NCI-H2081 (cell line): ENCODE measurements at places on chromosomes 6 and 20.

DNA sequence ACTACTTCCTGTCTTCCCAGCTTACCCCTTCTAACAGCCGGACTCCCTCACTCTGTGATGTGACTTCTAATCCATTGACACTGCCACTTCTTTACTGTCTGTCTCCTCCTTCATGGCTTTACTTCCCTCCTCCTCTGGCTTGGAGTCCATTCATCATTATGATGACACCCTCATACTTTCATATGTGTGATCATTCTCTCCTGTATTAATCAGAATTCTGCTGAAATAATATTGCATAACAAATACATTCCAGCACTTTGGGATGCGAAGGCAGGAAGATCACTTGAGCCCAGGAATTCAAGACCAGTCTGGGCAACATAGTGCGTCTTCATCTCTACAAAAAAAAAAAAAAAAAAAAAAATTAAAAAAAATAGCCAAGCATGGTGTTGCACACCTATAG, 147.9 kb upstream of the BTBD3 start:
- DNase-seq: no peak

GRCh38 chr20:37833221-37833896, 69.6 kb upstream of the VSTM2L start:
- no peak for DNase-seq

- no peak for DNase-seq
Measured at GRCh38 chr6:36926708-36927513, 27.6 kb upstream of the PI16 start.

DNA sequence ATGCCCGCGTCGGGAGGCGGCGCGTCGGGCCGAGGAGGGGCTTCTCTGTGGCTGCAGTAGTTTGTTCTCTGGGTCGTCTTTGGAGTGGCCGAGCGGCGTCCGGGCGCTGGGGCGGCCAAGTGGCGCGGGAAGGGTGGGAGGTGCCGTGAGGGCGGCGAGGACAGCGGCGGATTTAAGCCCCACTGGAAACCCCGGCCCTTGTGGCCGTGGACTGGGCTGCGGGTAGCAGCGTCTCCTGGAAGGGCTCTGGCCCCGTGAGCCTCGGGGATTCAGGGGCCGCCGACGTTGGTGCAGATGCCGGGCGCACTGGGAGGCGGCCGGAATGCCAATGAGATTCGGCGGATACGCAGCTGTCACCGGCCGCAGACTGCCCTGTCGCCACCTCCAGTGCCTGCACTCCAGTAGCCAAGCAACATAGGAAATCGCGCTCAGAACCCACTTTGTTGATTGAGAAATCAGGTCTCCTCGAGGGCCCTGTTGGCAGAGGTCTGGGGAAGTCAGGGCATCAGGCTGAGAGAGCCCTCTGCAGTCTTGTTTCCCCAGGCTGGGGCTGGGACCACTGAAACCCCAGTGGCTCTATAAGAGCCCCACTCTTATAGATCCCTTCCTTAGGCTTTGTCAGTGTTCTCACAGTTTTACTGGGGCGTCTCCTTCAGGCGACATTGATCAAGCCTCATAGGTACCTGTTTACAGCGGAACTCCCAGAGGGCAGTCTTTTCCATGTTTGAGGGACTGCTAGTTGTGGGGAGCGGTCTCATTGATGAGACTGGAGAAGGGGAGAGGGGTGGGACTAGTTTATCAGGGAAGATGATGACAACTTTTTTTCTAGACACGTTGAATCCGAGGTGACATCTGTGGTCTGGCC, 642 bp downstream of the GZF1 start:
- no peak for DNase-seq
